ENCODE measurements at places on chromosomes 5 and 9.

- no peak for DNase-seq
Observed at GRCh38 chr9:99336005-99336404, 113.9 kb downstream of the SEC61B start.

GRCh38 chr5:3324421-3325101 lies 271.1 kb upstream of the IRX1 start:
- DNase-seq: no peak

- DNase-seq: no peak
Observed at GRCh38 chr9:137149363-137149762, 10.4 kb downstream of the GRIN1 start.

DNA sequence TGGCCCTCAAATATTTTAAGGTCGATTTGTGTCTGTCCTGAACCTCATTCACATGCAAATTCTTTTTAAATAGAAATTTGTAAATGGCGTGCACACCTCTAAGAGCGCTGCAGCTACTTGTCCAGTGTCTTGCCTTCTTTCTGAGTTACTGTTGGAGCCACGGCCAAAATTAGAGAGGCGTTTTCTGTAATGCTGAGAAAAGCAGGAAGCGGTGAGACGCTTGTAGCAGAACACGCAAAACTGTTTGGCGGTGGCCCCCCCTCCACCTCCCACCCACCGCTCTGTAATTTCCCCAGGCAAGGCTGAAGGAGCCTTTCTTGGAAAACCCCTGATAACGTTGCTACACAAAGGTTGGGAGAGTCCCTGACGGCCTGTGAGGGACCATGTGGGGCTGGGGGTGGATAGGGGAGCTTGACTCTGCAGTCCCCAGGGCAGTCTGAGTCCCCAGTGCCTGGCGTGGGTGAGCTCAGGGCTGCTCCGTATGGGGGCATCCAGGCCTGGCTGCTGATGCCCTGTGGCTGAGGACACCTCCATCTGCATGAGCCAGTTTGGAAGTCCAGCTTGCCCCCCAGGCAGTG lies 96.5 kb downstream of the GADD45G start:
- no peak for DNase-seq

Measured in amygdala (tissue), 56 donors.